ENCODE measurements at places on chromosomes 11 and 22.
A peak's percentile ranks its signal among the peaks of the same experiment; 100 is the strongest.

DNA sequence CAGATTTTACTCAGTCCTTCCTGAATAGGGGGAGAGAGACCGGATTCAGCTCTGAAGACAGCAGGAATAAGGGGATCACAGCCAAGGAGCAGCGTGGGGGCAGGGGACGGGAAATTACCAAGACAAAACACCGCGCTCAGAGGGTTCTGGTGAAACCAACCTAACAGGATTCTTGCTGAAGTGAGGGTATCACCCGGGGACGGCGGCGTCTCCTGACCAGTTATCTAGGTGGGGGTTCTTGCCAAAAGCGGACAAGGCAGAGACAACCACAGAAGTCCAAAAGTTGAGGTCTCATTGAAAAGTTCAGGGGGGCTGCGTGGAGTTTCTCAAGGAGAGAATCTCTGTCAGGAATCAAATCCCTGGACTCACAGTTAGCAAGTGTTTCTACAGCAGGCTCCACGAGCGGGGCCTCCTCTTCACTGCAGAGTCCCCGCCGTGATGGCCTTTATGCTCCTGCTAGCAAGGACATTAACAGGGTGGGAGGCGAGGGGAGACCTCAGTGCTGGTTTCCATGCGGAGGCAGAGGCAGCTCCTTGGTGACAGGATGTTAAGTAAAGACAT, 291.0 kb downstream of the BRD1 start:
- no peak for DNase-seq

- no peak for DNase-seq
Observed at GRCh38 chr11:78201096-78201818, 12.5 kb downstream of the USP35 start.

DNA sequence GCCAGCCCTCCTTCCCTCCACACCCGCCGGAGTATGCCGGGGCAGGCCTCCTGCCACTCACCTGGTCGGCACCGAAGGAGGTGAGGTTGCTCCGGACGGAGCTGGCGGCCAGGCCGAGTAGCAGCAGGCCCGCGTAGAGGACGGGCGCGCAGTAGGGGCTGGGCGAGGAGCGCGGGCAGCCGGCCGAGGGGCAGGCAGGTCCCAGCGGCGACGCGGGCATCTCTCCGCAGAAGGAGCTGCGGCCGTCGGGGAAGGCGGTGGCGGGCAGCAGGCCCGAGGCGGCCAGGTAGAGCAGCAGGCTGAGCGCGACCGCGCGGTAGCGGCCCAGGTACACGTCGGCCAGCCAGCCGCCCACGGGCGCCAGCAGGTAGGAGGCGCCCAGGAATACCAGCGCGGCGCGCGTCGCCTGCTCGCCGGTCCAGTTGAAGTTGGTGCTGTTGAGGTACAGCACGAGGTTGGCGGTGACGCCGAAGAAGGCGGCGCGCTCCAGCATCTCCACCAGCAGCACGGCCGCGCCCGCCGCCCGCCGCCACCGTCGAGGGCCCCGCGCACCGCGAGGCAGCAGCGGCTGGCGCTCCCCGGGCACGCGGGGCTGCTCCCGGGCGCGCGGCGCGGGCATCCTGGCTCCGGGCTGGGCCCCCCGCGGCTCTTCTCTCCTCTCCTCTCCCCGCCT, 907 bp downstream of the SLC15A3 start:
- DNase-seq, result no peak

DNA sequence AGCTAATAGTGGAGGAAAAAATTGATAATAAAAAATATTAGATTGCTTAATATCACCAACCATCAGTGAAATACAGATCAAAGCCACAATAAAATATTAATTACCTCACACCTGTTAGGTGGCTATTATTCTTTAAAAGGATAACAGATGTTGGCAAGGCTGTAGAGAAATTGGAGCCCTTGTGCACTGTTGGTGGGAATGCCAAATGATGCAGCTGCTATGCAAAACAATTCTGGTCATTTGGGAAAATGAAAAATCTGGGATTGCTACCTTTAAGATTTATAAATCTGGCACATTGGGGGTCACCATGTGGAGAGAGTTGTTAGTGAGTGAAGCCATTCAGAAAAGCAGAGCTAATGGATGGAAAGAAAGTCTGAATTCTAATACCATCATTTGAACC, 143.4 kb downstream of the FCHSD2 start:
- DNase-seq, result no peak

DNA sequence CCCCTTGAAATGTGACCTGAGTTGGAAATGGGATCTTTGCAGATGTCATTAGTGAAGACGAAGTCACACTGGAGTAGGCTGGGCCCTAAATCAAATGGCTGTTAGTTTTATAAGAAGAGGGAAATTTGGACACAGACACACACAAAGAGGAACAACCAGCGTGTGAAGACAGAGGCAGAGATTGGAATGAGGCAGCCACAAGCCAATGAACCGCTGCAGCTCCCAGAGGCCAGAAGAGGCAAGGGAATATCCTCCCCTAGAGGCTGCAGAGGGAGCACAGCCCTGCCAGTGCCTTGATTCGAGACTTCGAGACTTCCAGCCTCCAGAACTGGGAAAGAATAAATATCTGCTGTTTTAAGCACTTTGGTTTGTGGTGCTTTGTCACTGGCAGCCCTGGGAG, 484.5 kb downstream of the MN1 start:
- DNase-seq, result no peak

- no peak for DNase-seq
Observed at GRCh38 chr11:19072464-19072863, 11.9 kb upstream of the MRGPRX2 start.

- no peak for DNase-seq
Observed at GRCh38 chr11:70876685-70877084, 375.7 kb downstream of the SHANK2 start.

GRCh38 chr22:35154937-35155387, 89.0 kb downstream of the ISX start:
- peak; percentile 17 for DNase-seq

GRCh38 chr22:45402466-45402985, 10.9 kb downstream of the SMC1B start:
- no peak for DNase-seq

Measured in Panc1 (cell line).